ENCODE measurements at places on chromosomes 5 and 9.

DNA sequence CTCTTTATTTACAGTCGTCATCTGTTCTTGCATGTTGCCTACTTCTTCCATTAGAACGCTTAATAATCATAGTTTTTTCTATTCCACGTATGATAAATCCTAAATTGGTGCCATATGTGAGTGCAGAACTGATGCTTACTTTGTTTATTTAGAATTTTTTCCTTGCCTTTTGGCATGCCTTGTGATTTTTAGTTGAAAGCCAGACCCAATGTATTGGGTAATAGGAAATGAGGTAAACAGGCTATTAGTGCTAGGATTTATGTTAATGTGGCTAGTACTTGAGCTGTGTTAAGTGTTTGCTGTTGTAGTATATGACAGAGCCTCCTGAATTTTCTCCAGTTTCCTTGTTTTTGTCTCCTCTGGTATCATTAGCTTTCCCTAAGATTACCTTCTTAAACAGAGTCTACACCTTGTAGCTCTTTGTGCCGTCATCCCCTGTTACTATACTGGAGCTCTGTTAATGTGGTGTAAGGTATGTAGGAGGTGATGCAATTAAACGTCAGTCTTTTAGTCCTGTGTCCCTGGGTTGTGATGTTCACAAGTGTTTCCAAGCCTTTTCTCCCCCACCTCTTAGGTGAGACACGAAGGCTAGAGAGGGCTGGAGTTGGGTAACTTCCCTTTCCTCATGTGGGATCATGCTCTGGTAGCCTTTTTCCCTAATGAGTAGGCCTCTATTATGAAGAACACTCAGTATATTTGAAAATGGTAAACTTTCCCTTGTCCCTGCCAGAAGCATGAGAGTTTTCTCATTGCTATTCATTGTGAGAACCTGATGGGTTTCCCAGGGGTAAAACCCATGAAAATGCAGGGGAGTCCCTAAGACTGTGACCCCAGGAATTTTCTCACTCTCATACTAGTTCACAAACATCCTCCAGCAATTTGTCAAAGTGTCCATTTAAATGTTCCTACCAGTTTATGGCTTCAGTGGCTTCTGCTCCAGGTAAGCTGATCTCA lies 21.2 kb downstream of the SPATA31D3 start:
- no peak for DNase-seq

GRCh38 chr9:69740872-69741505 lies 18.8 kb downstream of the PTAR1 start:
- DNase-seq = no peak

DNA sequence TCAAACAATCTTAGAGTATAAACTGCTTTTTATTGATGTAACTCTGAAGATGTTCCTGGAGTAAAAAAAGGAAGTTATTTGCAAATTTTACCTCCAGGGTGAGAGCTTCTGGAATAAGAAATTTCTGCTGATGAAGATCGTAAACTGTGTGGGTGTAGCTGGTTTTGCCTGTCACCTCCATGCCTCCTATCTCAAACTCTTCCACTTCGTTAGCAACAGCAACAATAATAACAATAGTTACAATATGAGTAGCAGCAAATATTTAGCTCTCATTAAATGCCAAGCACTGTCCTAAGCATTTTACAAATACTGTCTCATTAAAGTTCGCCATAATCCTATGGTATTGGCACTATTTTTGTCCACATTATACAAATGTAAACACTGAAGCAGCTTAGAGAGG lies 57.9 kb downstream of the GCNT1 start:
- DNase-seq = no peak

- DNase-seq = no peak
Measured at GRCh38 chr5:88671106-88671504, 211.9 kb downstream of the MEF2C start.

- no peak for DNase-seq
Measured at GRCh38 chr5:107486489-107486888, 184.2 kb downstream of the EFNA5 start.

DNA sequence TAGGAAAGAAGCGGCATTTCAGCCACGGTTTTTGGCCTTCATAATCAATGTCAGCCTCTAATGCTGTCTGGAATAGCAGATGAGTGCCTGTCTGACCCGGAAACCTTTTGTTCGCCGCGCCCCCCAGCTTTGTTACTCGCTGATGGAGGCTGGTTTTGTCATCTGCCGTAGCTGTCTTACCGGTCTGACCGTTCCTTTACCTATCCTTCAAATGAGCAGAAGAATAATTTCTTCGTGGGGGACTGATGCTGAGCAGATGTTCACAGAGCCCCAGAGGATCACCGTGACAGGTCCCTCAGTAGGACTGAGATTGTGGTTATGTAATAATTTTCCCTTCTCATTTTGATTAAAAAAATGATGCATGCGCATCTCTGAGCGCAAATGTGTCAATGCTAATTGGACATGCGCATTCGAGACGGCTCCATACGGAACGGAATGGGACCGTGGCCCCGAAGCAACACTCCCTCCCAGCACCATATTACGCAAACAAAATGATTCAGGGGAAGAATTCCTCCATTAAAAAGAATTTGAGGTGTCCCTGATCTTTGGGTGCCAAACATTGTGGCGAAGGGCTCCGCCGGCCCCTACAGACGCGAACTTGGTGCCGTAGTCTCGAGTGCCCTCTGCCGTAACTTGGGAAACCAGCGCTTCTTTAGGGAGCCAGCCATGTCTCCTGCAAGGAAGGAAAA lies 27.6 kb downstream of the TLX3 start:
- DNase-seq = no peak

DNA sequence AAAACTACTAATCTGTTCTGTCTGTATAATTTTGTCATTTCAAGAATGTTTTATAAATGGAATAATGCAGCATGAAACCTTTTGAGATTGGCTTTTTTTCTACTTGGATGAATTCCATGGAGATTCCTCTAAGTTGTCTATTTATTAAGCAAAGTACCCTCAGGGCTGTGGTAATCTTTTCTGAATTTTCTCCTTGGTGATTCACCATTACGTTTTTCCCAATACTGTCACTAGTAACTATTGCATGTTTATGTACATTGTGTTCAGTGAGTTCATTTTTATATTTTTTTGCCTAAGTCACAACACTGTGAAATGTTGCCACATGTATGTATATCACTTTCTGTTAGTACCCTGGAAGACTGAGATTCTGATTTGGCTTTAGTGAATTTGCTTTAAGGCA lies 177.0 kb upstream of the GRIN3A start:
- no peak for DNase-seq

GRCh38 chr9:36987891-36988290 lies 46.2 kb downstream of the PAX5 start:
- no peak for DNase-seq

All from T1000 (cell line).